CD8-positive, alpha-beta T cell (primary cell): ENCODE measurements at places on chromosomes 2 and 18.

DNA sequence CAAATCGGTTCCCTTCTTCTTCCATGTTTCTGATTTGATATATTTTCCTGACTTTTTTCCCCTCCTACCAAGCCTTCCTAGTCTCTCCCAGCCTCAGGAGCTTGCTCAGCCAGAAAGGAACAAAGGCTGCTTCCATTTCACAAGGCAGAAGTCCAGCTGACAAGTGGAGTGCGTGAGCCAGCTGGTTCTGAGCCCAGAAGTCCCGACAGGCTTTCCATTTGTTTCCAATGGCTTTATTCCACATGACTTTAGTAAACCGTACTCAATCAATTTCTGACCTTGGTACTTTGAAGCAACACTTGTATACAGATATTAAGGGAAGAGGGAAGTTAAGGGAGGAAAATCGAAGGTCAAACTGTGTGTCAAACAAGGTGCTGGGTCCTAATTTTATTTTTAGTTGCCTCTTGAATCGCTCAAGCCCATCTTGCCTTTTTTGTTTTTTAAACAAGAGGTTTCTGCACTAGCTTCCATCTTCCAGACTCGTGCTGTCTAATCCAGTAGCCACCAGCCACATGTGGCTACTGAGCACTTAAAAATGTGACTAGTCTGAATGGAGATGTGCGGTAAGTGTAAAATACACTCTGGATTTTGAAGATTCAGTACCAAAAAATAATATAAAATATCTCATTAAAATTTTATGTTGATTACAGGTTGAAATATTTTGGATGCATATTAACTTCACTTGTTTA, 36.2 kb downstream of the WIPF1 start:
- no peak for DNase-seq

DNA sequence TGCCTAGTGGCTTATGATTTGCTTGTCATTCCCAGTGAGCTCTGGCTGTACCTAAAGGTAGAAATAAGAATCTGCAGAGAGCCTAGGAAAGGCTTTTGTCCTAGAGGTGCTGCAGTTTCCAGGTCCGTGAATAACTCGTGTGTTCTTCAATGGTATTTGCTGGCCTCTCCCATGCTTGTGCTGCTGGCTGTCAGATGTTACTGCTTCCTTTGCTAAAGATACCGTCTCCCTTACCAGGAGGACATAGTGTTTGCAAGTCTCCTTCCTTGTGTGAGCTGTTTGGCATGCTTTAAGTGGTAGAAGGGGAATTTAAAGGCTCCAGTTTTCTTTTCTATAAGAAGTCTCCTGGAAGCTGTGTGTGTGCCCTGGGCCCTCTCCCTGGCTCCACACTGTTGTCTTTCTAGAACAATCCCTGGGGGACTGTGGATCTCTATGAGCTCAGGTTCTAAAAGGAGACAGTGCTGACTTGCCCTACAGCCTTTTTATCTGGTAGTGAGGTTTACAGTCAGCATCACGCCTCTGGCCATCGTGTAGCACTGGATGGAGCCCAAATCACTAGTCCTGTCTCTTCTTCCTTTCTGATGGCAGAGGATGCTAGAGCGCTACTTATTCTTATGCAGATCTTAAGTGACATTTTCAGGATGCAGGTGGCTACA, 65.8 kb downstream of the RNF144A start:
- no peak for DNase-seq

GRCh38 chr18:77700051-77700450, 450.4 kb downstream of the GALR1 start:
- no peak for DNase-seq

GRCh38 chr2:46305767-46306166, 8.6 kb downstream of the EPAS1 start:
- DNase-seq = no peak

- DNase-seq = no peak
Observed at GRCh38 chr2:101998896-101999789, 7.4 kb downstream of the IL1R2 start.

DNA sequence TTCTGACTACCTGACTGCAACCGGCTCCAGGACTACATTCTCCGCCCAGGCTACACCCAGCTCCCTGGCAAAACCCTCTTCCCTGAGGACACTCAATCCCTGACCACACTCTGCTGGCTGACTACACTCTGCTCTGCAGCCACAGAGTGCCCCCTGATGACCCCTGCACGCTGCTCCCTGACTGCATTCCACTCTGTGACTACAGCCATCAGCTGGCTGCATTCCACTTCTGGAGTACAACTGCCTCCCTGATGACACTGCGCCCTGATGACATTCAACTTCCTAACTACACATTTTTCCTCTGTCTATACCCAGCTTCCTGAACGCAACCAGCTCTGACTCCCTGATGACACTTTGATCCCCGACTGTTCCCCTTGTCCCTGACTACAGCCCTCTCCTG, 71.3 kb upstream of the NRXN1 start:
- no peak for DNase-seq

GRCh38 chr2:10410001-10410822, 37.9 kb downstream of the ODC1 start:
- no peak for DNase-seq

- no peak for DNase-seq
Observed at GRCh38 chr18:8967573-8967972, 134.9 kb upstream of the NDUFV2 start.

DNA sequence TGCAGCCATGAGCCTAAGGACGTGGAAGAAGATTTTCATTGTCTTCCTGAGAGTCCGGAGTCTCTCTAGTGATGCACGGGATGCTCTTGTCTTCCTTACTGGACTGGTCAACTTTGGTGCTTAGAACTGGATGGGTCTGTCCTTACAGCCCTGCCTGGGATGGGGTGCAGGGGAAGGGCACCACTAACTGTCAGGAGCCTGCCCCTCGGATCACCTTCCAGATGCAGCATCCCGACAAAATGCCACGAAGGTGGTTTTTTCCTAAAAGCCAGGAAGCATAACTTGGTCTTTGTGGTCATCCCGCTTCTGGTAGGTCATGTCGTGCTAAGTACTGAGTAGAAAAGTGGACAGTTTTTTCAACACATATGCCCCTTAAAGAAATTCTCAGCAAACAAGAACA, 207.4 kb upstream of the TWIST2 start:
- no peak for DNase-seq

DNA sequence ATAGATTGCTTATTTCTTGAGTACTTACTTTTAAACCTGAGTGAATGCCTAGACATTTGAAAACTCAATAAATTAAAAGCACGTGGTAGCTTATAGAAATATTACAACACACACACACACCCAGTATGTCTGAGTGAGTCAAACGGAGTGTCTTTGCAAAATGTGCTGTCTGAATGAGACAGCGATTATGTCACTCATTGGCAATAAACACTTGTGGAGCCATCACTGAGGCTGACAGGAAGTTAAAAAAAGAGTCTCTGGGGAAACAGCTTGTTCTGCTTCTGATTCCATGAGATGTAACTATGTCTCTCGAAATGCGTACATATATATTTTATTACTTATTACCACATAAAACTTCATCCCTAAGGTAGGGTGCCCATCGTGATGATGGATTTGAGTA, 22.3 kb upstream of the VPS4B start:
- no peak for DNase-seq

DNA sequence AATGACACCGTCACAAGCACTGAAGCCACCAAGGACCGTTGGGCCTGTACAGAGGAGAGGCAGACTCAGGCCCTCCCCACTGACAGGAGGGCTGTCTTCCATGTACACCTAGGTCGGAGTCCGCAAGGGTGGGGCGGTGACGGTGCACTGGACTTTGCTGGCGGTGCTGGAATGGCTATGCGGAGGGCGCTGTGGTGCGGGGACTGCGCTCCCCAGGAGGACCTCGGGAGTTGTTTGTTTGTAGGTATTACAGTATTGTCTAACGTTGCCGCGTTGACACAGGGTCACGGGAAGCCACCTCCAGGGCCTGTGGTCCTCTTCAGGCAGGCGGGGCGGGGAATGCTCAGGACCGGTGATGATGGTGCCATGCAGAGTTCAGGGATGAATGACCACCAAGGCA, 126.2 kb downstream of the TPO start:
- DNase-seq = no peak

GRCh38 chr18:58887613-58887963, 22.9 kb downstream of the ZNF532 start:
- no peak for DNase-seq

DNA sequence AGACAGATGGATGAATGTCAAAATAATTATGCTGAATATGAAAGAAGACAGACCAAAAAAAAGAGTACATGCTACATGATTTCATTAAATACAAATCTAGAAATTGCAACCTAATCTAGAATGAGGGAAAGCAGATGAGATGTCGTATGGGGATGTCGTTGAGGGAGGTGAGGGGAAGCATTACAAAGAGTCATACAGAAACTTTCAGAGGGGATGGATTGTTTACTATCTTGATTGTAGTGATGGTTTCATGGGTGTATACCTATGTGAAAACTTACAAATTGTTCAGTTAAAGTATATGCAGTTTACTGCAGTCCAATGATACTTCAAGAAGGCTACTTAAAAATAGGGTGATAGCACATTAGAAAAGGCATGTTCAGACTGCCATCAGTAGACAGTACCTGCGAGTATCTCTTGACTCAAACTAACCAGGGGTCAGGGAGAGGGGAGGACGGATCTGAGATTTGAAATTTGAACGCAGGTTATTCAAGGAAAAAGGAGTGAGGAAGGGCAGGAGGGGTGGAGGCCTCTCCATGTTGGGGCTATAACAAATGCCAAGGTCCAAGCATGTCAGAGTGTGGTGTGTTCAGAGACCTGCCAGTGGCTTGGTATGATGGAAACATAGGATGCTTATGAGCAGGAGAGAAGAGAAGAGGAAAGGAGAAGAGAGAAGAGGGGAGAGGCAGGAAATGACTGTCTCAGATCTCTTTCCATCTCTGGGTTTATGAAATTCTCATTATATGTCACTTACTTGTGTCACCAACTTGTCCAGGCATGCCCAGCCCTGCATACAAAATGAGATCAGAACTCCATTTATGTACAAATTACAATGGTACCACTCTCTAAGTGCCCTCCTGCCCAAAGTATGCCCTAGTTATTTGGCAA, 257.3 kb upstream of the CXCR4 start:
- no peak for DNase-seq

- no peak for DNase-seq
Observed at GRCh38 chr2:191800874-191801273, 46.0 kb downstream of the CAVIN2 start.

DNA sequence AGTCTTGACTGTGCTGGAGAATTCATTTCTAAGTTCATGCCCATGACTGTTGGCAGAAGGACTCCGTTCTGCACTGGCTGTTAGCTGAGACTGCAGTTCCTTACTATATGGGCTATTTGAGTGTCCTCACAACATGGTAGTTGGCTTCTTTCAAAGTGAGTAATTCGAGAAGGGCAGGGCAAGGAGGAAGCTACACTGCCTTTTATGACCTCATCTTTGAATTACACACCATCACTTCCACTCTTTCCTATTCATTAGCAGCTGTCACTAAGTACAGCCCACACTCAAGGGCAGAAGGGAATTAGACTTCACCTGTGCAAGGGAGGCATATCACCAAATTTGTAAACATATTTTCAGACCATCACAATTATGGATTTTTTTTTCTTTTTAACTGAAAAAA, 55.9 kb upstream of the EPAS1 start:
- no peak for DNase-seq

DNA sequence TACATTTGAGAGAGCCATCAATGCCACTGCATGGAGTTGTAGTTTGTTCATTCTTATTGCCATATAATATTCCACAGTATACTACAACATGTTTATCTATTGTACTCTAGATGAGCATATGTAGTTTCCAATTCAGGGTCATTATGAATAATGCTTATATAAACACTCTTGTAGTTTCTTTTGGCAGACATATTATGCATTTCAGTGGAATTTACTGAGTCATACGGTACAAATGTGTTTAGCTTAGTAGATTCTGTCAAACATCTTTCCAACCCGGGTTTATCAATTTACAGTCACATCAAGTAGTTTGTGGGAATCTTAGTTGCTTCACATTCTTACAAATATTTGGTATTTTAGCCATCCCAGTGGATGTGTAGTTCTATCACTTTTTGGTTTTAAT, 161.1 kb downstream of the KCNH7 start:
- no peak for DNase-seq

- DNase-seq = no peak
Observed at GRCh38 chr18:74784752-74785151, 187.1 kb downstream of the ZNF407 start.

- no peak for DNase-seq
Observed at GRCh38 chr2:102336502-102336945, 19.1 kb upstream of the IL18R1 start.
